Cardiac muscle cell (in vitro differentiated cells and primary cell): ENCODE measurements at places on chromosomes 6 and 20.
A peak's percentile ranks its signal among the peaks of the same experiment; 100 is the strongest.

DNA sequence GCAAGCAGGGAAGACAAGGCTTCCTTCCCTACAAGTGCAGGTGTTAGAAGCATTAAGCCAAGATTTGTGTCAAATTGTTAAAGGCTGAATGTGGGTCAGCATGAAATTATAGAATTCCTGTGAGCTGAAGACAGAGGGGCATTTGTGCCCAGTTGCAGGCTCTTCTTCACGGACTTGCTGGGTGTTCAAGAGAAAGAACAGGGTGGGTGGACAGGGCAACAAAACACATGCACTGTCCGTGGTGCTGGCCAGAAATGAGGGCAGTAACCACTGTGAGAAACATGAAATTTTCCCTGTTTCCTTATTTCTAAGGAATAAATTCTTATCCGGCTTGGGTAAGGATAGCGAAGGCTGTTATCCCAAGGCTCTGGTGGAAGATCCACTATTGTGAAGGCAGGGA lies 579.5 kb upstream of the HTR1E start:
- no peak overlapping the region for H3K4me3 ChIP-seq
- H3K27ac ChIP-seq: no peak overlapping the region
- DNase-seq: peak; percentile 45
- H3K4me1 ChIP-seq: no peaks in the 10 kb centered on the region
- H3K27me3 ChIP-seq: no peaks in the 10 kb centered on the region

GRCh38 chr6:25756382-25757363 lies 2.1 kb downstream of the SLC17A4 start:
- no peak overlapping the region for H3K27ac ChIP-seq
- H3K36me3 ChIP-seq: no peaks in the 10 kb centered on the region
- H3K4me3 ChIP-seq: no peak overlapping the region
- DNase-seq: peak; percentile 8

GRCh38 chr20:25605148-25605547 lies 18.7 kb downstream of the NANP start:
- no peak overlapping the region for H3K27ac ChIP-seq
- no peaks in the 10 kb centered on the region for H3K4me1 ChIP-seq
- DNase-seq: no peak
- no peak overlapping the region for H3K4me3 ChIP-seq

DNA sequence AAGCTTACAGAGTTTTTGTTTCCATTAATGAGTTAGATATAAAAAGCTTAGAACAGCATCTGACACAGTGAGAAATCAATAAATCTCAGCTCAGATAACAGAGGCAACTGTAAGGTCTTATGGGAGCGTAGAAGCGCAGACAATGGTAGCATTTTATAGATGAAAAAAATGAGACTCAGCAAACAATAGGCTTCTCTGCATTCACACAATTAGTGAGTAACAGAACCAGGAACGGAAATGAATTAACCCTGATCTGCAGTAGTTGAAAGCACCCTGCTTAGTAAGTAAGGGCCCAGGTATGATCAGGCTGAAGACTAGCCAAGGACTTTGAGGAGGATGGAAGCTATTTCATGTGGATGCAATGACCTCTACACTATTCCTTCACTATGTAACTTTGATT lies 147.2 kb upstream of the EYA4 start:
- no peaks in the 10 kb centered on the region for H3K4me1 ChIP-seq
- H3K27ac ChIP-seq: no peak overlapping the region

DNA sequence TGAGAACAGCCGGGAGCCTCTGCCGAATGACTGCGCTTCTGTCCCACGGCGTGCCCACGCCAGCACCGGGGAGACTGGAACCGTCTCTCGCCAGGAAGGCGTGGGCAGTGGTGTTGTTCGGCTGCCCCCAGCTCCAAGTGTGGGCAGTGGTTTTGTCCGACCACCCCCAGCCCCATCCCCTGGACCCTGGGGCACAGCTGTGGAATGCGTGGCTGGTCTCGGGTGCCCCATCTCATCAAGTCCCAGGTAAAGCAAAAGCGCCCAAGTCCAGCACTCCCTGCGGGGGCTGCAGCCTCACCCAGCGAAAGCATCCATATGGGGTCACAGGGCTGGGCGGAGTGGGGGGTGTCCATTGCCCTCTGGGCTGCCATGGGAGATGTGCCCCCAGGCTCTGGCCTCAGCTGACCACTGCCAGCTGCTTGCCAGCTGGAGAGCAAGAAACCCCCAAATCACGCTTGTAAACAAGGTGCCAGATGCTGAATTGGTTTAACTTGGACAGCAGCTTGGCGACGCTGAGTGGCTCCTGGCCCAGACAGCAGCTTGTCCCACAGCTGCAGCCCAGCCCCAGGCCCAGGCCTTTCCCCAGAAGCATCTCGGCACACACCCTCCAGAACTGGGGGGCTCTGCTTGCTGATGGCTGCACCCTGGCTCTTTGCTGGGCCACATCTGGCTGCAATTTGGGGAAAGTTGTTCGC lies 4.5 kb downstream of the CABLES2 start:
- no peaks in the 10 kb centered on the region for H3K27me3 ChIP-seq
- DNase-seq: no peak
- peaks cover 14% of the 10 kb centered on the region for H3K4me1 ChIP-seq
- no peak overlapping the region for H3K27ac ChIP-seq
- no peak overlapping the region for H3K4me3 ChIP-seq
- no peaks in the 10 kb centered on the region for H3K36me3 ChIP-seq

DNA sequence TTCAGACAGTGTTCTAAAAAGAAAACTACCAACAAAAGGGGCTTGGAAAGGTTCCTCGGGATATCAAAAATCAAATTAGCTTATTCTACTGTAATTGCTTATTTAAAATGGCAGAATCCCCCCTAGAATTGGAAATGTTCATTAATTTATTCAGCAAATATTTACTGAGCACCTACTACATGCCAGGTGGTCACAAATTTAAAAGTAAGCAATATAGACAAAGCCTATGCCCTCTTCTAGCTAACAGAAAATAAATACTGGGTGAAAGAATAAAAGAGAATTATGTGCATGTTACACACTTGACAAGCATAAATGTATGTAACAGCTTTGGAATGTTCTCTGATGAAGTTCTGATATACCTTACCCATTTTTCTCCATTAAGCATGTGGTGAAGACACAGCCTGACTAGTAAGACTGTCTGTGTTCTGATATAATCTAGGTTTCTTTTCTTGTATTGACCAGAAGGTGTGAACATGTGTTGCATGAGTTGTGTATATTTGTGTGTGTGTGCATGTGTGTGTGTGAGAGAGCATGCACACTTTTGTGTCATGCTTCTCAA lies 606.7 kb upstream of the CITED2 start:
- no peak for DNase-seq
- H3K27ac ChIP-seq: peak overlapping the region; percentile 91
- H3K4me1 ChIP-seq: peaks cover 28% of the 10 kb centered on the region
- H3K27me3 ChIP-seq: no peaks in the 10 kb centered on the region

DNA sequence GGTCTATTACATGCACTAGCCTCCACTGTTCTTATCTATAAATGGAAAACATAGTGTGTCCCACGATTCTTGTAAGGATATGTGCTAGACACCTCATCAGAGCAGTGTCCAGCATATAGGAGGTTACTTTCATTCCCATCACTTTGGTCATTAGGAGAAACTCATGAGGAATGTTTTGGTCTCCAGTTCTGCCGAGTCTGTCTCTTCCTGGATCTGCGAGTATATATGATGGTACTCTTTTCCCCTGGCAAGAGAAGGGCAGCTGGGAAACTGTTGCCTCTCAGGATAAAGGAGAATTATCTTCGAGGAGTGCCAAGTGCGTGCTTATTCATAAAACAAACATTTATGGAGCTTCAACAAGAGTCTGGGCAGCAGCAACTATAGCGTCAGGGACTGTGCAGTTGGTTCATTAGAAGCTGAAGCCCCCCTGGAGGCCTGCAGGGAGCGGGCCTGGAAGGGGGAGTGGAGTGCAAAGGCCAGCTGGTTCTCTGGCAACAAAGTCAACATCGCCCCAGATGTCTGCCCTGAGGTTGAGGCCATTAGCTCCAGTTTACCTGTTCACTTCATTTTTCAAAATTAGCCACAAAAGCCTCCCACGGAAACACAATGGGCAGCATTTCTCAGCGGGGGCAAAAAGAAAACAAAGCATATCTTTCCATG lies 811.9 kb downstream of the MAFB start:
- no peak for DNase-seq
- no peak overlapping the region for H3K4me3 ChIP-seq
- H3K27ac ChIP-seq: peak overlapping the region; percentile 73
- no peaks in the 10 kb centered on the region for H3K36me3 ChIP-seq

- H3K27me3 ChIP-seq: no peaks in the 10 kb centered on the region
- H3K27ac ChIP-seq: no peak overlapping the region
- DNase-seq: peak; percentile 19
- H3K4me3 ChIP-seq: no peak overlapping the region
- H3K4me1 ChIP-seq: no peaks in the 10 kb centered on the region
Observed at GRCh38 chr6:121748850-121749249, 313.4 kb downstream of the GJA1 start.
